ENCODE measurements at places on chromosomes 5 and 9. TPM values are rescaled to one million over a fixed set of nuclear protein-coding genes. Genes with fewer than 3 reads are reported as not detected.

- DNase-seq, result no peak
Observed at GRCh38 chr5:132791026-132791425, 14.0 kb upstream of the SEPTIN8 start.

GRCh38 chr5:164501344-164501743 lies 995.9 kb downstream of the MAT2B start:
- no peak for DNase-seq

DNA sequence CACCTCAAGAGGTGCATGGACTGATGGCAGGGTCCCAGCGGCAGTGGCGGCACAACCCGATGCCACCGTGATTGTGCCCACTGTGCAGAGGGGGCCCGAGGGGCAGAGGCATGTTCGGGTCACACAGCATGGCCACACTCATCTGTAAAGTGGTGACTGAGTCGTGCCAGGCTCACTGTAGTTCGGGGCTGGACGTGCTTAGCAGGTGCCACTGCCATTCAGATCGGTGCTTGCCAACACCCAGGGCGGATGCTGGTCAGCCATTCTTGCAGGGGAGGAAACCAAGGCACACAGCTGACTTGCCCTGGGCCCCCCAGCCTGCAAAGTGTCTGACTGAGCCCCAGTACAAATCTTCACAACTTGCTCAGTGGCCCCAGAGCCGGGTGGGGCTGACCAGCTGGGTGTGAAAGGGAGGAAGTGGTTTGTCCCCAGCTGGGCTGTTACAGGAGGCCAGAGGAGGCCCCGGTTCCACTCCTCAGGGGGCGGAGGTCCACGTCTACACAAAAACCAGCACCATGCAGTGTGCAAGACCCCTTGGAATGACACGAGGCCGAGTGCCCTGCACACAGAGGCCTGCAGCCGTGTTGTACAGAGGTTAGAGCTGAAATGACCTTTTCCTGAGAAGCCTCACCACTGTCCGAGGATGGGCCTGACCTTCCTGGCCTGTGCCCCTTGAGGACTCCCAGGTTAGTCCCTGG lies 17.9 kb downstream of the FGD3 start:
- no peak for DNase-seq

DNA sequence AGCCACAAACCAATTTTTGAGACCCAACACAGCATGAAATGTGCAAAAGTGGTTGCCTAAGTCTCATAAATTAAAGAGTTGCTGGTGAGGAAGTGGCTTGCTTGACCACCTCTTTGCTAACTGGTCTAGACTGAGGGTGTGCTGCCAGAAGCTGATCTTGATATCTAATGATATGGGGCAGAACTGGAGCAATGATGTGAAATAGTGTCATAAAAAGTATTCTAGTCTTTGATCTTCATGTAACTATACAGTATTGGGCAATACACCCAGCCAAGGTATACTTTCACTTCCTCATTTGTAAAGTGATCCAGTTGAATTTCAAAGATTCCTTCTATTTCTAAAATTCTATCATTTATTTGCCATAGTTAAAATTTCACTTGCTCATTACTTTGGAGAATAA lies 5.9 kb upstream of the YTHDC2 start:
- no peak for DNase-seq

DNA sequence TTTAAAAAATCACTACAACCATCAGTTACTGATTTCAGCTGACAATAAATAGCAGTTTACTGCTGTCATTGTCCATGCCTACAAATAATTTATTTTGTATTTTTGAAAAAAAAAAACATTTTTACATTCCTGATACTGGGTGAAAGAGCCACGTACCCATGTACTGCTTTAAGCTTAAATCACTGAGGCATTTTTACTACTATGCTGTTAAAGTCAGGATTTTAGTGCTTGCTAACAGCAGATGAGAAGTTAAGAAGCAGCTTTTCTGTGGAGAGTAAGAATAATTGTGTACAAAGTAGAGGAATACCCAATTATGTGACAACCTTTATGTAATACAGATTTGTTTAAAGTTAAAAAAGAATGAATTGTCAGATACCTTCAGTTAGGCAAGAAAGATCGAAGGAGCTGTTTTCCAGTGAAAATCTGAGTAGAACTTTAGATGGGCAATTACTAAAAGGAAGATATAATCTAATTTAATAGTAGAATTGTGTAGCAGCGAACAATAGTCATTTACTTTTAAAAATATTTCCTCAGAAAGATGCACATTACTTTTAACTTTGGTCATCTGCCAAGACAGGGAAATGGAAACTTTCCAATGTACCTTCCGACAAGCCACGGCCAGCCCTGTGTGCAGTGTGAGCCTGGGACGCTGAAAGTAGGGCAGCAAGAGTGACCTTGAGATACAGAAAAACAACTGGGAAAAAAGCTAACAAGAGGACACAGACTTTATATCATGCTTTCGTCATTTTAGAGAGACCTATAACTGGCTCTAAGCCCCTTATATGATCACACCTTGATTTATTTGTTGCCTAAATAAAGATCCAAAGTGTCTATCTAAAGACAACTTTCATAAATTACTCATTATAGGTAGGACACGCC lies 39.9 kb downstream of the RHOBTB3 start:
- DNase-seq, result no peak

DNA sequence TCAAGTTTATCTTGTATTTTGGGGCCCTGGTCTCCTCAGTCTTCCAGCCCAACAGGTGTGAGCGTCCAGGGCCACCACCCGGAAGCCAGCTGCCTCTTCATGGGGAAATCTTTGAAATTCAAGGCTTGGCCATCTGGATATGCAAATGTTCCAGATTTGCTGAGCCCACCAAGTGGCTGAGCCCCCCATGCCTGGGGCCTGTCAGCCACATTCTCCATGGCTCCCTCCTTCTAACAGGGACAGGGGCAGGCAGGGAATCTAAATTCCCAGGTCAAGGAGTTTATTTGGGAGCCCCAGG lies 14.2 kb upstream of the CXXC5 start:
- no peak for DNase-seq

- DNase-seq, result no peak
Observed at GRCh38 chr9:9874270-9874669, 738.5 kb downstream of the PTPRD start.

- DNase-seq, result no peak
Observed at GRCh38 chr9:128244837-128245231, 31.0 kb downstream of the GOLGA2 start.

- DNase-seq, result no peak
Observed at GRCh38 chr5:35487233-35488025, 130.2 kb upstream of the SPEF2 start.

The SARDH gene
- 0.35 TPM for total RNA-seq

The IFNA2 gene
- not detected for total RNA-seq

Data from pulmonary artery endothelial cell (primary cell).